NCI-H1417 treated with DMSO at 0.1 percent for 48 hours (cell line): ENCODE measurements at places on chromosomes 12 and 14.

DNA sequence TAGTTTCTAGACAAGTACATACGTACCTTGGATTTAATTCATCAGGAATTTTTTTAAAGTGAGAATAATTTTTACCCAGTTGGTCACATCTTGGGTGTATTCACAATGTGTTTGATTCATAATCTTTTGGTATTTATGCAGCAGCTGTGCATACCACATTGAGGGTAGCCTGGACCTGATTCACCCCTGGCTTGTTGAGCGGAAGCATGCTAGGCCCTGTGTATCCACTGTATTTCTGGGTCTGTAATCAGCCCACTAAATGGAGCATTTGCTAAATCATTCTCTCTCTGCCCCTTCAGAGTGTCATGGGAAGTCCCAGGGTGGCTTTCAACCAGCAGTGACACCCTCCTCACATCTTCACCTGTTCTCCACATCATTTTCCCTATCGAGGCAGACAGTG is 203.8 kb upstream of the RGS6 start:
- no peak for DNase-seq

DNA sequence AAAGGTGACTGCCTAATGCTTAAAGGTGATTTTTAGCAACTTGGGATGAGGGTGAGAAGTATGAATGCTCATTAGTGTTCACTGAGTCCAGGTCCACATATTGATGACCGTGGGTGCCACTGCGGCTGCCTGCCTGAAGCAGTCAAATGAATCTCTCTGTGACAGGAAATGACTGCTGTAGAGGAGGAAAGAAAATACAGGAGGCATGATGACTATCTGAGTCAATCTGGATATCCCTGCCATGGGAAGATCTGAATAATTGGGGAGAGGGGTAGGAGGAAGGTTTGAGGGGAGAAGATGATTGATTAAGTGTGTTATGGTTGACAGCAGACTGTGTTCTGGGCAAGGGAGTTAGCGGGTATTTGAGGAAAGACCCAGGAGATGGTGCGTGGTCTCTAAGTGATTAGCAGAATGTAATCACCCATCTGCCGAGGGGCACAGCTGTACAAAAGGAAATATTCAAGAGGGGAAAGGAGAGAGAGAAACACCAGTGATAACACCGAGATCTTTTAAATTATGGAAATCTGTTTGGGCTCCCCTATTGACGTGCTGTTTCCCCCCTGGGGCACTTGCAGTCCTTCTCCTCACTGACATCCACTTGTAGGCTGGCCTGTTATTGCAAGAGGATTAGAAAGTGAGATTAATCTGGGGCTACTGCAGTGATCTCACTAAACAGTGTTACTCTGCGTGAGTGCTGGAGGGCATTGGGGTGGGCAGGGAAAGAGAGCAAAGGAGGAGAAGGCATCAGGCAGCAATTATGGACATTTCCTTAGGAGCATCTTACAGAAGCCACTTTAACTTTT is 97.7 kb downstream of the AKAP6 start:
- no peak for DNase-seq

DNA sequence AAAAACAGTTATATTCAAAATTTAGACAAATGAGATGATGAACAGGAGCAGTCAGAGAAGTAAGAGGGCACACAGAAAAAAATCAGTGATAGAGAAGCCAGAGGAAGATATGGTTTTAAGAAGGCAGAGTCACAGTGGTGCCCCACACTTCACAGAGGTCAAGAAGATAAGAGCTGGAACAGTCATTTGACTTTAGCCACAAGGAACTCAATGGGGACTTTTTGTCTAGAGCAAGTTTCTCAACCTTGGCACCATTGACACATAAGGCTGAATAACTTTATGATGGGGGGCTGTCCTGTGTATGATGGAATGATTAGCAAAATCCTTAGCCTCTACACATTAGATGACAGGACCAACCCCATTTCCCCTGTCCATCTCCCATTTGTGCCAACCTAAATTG is 172.8 kb upstream of the PLEKHG7 start:
- no peak for DNase-seq

GRCh38 chr12:68479261-68479895 is 131.3 kb upstream of the RAP1B start:
- no peak for DNase-seq
